Neural crest cell (in vitro differentiated cells): ENCODE measurements at places on chromosomes 4 and X.
A peak's percentile ranks its signal among the peaks of the same experiment; 100 is the strongest.

DNA sequence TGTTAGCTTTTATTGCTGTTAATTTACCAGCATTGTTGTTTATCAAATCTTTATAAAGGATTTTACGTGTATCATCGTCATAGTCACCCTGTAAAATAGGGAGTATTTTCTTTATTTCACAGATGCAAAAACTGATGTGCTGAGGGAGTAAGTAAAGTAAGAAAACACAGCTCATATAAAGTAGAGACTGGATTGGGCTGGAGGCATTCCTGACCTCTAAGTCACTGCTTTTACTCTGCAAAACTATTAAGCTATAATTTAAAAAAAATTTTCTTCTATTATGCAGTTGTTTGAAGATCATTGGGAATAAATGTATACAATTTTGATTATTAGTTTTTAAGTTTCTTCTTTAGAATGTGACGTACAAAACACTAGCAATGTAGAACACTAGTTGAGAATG lies 45.9 kb downstream of the NUDT6 start:
- DNase-seq = no peak

DNA sequence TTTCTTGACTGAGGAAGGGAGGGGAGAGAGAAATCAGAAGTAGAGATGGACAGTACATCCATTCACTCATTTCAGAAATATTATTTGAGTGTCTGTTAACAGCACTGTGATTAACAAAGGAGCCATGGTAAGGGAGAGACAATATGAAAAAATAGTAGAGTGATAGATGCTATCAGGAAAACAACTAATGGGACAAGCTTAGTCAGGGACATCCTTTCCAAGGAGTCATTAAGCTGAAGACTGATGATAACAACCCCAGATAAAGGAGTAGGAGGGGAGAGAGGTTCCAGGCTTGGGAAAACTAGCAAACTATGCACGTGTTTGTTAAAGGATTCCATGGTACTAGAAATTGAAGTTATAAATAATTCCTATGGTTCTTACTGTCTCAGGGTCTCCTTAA lies 122.2 kb downstream of the CBR4 start:
- DNase-seq = no peak

DNA sequence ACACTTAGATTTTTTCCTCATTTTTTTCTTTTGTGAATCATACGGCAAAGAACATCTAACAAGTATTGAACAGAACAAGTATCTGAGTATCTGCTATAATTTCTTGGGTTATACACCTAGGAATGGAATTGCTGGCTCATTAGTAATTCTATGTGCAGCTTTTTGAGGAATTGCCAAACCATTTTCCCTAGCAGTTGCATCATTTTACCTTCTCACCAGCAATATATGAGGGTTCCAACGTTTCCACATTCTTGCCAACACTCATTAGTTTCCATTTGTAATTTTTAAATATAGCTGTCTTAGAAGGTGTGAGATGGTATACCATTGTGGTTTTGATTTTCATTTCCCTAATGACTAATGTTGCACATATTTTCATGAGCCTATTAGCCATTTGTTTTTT lies 41.1 kb upstream of the DCAF8L1 start:
- no peak for DNase-seq

- DNase-seq = no peak
Measured at GRCh38 chrX:133783274-133783673, 202.1 kb downstream of the GPC3 start.

DNA sequence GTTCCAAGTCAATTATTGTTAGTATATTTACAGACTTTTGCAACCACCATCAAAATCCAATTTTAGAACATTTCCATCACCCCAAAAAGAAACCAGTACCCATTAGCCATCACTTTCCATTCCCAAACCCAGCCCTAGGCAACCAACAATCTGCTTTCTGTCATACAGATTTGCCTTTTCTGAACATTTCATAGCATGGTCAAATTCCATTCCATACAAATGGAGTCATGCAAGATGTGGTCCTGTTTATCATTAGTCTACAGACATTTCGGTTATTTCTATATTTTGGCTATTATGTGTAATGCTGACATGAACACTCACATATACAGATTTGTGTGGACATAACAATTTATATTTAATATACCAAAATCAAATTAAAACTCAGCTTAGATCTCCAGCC lies 508.7 kb downstream of the ZNF674 start:
- no peak for DNase-seq

DNA sequence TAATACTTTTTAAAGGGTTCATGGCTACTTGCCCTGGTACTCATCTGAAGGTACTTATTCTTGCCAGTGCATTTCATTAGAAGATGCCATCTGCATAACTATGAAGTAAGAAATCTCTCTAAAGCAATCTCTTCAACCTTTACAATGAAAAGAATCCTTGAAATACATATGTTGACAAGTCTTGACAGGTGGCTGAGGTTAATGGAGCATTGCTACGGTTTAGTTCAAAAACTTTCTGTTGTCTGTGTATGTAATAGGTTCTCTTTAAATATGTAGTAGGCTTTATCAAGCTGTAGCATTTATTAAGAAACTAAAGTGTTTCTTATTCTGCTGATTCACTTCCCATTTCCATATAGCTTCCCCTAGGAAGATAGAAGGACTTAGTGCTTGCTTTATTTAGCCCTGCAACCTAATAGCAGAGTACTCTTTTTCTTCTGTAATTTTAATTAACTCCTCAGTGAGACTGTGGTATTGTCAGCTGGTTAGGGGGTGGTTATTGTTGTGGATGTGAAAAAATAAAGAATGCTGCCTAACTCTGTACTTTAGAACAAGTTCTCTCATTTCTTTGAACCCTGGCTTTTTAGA lies 39.3 kb downstream of the SLAIN2 start:
- no peak for DNase-seq

DNA sequence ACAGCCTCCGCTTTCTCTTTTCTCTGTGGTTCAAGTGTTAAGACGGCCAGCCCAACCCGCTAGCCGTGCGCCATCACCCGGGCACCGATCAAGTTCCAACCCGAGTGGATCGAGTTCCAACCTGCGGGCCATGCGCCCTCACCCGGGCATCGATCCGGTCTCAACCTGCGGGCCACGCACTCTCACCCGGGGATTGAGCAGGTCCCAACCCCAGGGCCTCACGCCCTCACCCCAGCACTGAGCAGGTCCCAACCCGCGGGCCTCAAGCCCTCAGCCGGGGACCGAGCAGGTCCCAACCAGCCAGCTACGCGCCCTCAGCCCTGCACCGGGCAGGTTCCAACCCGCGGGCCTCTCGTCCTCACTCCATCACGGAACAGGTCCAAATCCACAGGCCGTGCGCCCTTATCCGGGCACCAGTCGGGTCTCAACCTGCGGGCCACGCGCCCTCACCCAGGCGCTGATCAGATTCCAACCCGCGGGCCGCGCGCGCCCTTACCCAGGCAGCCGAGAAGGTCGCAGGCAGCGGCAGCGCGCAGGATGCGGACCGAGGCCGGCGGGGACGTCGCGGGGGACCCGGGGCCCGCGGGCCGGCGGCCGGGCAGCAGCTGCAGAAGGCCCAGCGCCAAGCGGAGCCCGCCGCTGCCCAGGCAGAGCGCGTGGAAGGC lies 443 bp downstream of the GPR143 start:
- no peak for DNase-seq

GRCh38 chr4:2290488-2290887 lies 28.6 kb upstream of the MXD4 start:
- no peak for DNase-seq

GRCh38 chr4:53644607-53645006 lies 53.3 kb upstream of the LNX1 start:
- DNase-seq = no peak

DNA sequence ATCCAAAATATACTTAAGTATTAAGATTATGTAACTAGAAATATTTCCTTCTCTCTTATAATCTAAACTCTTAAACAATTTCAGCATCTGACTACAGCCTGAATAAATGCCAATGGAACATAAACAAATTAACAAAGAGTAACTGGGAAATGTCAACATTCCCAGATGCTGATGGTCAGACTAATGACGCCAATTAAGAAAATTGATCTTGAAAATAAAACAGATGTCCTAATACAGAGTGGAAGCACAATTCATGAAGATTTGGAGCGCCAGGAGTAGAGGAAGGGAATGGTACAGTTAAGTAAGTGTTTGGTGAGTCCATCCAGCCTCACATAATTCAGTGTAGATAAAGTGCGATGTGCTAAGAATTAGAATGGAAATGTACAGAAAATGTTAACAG lies 203.7 kb upstream of the NWD2 start:
- no peak for DNase-seq

DNA sequence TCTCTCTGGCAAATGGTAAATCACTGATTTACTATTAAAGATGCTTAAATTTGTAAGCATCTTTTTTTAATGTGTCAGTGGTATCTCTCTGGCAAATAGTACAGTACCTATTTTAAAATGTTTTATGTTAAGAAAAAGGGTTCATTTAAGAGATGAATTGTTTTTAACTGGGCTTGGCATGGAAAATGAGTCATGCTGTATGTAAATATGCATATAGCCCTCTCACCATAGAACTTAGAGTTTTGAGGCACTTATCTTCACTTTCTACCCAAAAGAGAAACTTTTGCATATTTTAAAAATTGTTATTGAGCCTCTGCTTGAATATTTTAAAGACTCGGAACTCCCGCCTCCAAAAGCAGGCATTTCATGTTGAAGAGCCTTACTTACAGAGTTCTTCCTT lies 37.9 kb downstream of the KLHL34 start:
- no peak for DNase-seq

GRCh38 chr4:173998471-173999144 lies 284.9 kb downstream of the FBXO8 start:
- DNase-seq = no peak

DNA sequence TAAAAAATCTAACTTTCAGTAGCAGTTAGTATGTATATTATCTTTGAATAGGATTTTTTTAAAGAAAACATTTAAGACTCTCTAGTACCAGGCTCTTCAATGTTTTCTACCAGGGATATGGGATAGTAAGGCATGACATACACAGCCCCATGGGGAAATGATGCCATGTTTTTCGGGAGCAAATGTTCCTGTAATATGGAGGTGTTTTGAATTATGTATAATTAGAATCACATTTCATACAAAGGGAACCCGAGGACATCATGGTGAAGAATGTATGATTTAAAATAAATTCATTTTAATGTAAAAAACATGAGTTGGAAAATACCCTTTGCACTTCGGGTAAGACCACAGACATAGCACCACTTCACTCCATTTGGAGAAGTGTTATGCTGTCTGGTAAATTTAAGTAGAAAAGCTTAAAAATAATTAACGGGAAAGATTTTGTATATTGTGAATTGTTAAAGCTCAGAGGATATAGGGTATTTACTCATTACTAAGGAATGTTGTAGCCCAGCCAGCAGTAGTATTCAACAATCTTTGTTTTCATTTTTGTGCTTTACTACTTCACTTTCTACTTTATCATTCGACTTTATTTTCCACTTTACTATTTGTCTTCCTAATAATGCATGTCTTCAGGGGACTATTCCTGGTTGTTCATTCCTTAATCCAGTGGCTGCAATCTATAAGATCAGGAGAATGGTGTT lies 2050.7 kb downstream of the ARAP2 start:
- DNase-seq = no peak

GRCh38 chrX:16839852-16840460 lies 30.2 kb downstream of the RBBP7 start:
- no peak for DNase-seq

DNA sequence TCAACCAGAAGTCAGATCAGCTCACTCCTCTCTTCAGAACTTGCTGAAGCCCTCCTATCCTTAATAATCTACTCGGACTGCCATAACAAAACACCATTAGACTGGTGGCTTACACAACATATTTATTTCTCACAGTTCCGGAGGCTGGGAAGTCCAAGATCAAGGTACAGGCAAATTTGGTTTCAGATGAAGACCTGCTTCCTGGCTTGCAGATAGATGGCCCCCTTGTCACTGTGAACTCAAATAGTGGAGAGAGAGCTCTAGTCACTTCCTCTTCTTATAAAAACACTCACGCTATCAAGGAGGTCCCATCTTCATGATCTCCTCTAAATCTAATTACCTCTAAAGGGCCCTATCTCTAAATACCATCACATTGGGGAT lies 125.1 kb downstream of the CAMK2D start:
- no peak for DNase-seq

- no peak for DNase-seq
Measured at GRCh38 chrX:114798907-114799306, 215.0 kb downstream of the HTR2C start.

DNA sequence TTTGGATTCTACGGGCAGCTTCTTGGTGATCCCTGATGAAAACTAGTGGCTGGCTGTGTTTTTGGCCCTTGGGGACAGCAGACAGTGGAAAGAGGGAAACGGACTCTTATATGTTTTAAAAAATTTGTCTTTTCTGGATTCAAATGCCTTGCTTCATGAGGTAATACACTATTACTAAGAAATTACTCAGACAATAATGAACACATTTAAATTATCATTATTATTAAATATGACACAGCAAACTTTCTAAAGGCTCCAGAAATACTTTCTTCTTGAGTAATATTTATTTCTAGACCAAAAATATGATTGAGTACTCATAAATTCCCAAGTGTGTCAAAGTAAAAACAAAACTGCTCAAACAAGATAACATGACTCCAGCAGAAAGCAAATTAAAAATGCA lies 520.7 kb upstream of the AADAT start:
- no peak for DNase-seq

- no peak for DNase-seq
Measured at GRCh38 chrX:137482136-137482535, 83.8 kb upstream of the ZIC3 start.

DNA sequence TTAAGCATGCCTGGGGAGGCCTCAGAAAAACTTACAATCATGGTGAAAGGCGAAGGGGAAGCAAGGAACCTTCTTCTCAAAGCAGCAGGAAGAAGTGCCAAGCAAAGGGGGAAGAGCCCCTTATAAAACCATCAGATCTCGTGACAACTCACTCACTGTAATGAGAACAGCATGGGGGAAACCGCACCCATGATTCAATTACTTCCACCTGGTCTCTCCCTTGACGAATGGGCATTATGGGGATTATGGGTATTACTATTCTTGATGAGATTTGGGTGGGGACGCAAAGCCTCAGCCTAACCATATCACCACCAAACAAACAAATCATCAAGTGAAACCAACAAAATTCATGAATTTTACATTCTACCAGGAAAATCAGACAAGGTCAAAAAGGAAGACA lies 76.7 kb upstream of the TAB3 start:
- DNase-seq = no peak

- peak; percentile 79 for DNase-seq
Measured at GRCh38 chrX:131830400-131831184, 192.5 kb upstream of the STK26 start.

- DNase-seq = no peak
Measured at GRCh38 chr4:118281611-118282442, 71.0 kb downstream of the PRSS12 start.

GRCh38 chr4:124530464-124531077 lies 182.0 kb downstream of the ANKRD50 start:
- DNase-seq = no peak

DNA sequence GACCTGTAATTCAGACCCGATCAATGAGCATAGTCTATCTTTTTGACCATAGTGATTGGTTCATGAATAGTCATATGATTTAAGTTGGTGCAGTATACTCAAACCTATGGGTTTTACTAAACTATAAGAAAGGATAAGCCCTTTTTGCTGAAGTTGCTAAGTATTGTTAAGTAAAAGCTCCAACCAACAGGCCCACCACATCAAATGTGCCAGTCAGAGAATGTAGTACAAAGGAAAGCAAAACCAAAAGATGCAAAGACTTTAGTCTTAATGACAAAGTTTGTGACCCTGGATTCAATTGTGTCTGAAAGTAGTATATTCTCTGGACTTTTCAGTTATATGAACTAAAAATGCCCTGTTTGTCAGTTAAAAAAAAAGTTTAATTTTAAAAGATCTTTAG lies 208.1 kb upstream of the TET2 start:
- DNase-seq = no peak
